ENCODE measurements at places on chromosomes 3 and 15.

GRCh38 chr3:141876891-141877621 lies 613 bp downstream of the ATP1B3 start:
- no peak for DNase-seq

DNA sequence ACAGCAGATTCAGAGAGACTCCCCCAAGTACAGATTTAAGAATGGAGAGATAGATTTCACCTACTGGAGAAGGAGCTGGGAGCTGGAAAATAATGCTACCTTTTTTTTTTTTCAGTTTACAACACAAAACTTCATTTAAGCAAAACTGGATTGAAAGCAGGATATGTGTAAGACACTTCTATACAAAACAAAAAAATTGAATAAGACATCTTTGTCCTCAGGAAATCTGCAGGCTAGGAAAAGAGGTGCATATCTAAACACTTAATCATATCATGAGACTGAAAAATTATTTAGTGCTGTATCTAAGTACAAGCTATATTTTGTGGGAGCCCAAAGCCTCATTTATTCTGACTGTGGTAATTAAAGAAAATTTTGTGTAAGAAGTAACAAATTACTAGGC lies 516.1 kb downstream of the ZIC1 start:
- no peak for DNase-seq

GRCh38 chr3:105984837-105985236 lies 116.0 kb upstream of the CBLB start:
- DNase-seq: no peak

DNA sequence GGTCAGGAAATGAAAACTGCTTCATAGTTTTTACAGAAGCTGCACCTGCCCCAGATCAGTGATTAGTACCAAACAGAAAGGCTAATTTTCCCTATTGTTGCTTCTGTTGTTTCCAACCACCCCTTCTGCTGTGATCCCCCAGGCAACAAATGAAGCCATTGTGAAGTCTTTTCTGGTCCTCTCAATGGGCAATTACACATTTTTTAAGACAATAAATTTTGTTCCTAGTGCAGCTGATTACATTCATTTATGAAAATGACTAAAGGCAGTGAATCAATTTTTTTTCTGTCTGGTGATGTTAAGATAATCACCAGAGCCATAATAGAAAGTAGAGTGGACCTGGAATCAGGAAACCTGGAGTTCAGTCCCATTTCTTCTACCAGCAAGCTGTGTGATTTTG lies 32.7 kb downstream of the GLDN start:
- no peak for DNase-seq

DNA sequence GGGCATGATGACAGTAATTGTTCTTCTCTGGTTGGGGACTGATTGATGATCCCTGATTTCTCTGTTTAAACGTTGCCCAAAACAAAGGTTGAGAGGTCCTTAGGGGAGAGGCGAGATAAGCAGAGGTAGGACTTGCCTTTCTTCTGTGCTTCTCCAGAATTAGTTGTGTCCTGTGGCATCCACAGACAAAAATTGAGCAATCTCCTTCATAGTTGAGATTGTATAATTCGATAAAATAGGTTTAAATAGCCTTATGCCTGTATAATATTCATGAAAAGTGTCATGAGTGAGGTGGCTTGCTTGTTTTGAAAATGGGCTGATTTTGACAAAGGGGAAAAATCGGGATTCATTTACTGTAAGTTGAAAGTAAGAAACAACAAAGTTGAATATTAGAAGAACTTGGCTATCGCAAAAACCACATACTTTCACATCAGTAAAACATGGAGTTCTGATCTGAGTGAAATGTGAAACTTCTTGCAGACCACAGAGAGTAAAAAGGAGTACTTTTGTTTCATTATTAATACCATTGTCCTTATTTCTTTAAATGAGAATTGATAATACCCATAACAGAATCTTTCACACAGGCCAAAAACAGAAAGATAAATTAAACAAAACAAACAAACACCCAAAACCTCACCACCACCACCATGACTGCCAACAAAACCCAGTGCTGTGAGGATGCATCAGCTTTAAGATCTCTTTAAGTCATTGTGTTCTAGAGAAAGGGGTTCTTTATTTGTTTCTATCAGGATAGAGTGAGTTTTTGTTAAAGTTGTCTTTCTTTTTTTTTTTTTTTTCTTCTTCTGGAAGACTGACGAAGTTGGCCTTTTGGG lies 155.7 kb downstream of the LPP start:
- no peak for DNase-seq

- no peak for DNase-seq
These were observed 12.6 kb upstream of the SPPL2A start for GRCh38 chr15:50778086-50778485.

GRCh38 chr15:41018534-41018933 lies 65.3 kb downstream of the CHAC1 start:
- no peak for DNase-seq

DNA sequence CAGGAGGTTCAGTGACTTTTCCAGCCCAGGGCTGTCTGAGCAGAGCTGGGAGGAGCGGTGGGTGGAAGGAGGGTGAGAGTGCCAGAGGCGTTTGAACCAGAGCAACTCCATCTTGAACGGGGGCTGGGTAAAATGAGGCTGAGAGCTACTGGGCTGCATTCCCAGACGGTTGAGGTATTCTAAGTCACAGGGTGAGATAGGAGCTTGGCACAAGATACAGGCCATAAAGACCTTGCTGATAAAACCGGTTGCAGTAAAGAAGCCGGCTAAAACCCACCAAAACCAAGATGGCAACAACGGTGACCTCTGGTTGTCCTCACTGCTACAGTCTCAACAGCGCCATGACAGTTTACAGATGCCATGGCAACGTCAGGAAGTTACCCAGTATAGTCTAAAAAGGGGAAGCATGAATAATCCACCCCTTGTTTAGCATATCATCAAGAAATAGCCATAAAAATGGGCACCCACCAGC lies 60.2 kb downstream of the ABTB1 start:
- no peak for DNase-seq

GRCh38 chr15:85044894-85045293 lies 63.2 kb downstream of the PDE8A start:
- DNase-seq: no peak

GRCh38 chr15:74384881-74385643 lies 17.6 kb upstream of the CYP11A1 start:
- no peak for DNase-seq

DNA sequence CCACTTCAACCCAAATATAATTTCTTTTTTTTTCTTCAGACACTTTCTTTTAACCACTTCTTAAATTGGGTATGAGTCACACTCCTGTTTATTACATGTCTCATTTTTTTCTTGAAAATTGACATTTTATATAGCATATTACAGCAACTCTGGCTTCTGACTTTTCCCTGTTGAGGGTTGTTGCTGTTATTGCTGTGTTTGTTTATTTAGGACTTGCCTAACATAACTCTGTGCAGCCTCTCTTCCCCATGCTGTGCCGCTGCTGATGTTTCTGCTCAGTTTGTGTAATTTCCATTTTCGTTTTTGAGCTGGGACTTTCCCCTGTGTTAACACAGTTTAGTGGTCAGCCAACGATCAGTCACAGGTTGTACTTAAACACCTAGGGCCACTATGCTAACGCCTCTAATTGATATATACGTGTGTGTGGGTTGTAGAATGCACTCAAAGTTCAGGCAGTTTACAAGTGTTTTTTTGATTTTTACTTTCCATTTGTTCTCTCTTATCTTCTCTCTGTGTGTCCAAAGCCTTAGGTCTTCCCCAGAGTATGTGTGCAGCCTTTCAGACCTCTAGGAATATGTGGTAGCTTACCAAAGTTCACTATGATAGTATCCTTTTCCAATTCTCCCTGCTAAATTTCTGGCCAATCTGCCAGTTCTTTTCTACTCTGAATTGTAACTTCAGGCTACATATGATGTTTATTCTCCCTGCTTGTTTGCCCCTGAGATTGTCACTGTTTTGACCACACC lies 337.2 kb downstream of the ZBTB20 start:
- no peak for DNase-seq

- no peak for DNase-seq
These were observed 168.3 kb upstream of the TGFBR2 start for GRCh38 chr3:30438126-30438525.

- peak; percentile 46 for DNase-seq
These were observed 95.1 kb upstream of the ZBED2 start for GRCh38 chr3:111690242-111690641.

GRCh38 chr3:12286927-12287726 lies 1.7 kb upstream of the PPARG start:
- no peak for DNase-seq

DNA sequence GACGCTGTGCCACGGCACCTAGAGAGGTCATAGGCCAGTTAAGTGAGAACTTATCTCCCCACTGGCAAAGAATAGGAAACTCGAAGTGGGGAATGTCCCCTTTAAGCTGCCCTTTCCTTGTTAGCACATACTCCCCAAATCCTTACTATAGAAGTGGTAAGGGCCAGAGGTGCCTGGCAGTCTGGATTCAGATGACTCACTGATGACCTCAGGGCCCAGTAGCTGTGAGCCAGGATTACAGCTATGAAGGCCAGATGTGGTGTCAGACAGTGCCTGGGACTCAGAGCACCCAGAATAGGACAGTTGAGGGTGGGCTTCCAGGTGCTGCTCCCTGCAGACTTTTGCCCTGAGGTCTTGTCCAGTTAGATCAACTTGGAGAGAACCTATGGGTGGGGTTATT lies 37.7 kb downstream of the PDIA5 start:
- peak; percentile 29 for DNase-seq

DNA sequence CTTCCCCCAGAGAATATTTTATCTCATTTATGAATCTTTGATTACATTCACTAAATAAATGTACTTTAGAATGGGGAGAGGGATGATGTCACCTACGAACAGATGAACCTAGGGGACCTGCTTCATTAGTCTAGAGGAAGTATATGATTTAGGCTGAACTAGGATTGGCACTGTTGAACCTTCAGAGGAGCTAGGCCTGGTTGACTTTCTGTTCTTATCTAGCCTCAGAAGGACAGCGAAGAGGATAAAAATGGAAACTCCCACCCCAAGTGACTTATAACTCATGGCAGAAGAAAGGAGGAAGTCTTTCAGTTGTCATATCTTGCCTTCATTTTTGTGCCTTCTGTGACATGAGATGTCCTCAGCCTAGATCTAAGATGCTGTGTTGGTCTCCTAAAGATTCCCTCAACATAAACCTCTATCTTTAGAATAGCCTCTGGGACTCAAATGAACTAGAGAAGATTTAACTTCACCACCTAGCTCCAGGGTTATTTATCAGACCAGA lies 42.6 kb downstream of the POLG start:
- DNase-seq: no peak

DNA sequence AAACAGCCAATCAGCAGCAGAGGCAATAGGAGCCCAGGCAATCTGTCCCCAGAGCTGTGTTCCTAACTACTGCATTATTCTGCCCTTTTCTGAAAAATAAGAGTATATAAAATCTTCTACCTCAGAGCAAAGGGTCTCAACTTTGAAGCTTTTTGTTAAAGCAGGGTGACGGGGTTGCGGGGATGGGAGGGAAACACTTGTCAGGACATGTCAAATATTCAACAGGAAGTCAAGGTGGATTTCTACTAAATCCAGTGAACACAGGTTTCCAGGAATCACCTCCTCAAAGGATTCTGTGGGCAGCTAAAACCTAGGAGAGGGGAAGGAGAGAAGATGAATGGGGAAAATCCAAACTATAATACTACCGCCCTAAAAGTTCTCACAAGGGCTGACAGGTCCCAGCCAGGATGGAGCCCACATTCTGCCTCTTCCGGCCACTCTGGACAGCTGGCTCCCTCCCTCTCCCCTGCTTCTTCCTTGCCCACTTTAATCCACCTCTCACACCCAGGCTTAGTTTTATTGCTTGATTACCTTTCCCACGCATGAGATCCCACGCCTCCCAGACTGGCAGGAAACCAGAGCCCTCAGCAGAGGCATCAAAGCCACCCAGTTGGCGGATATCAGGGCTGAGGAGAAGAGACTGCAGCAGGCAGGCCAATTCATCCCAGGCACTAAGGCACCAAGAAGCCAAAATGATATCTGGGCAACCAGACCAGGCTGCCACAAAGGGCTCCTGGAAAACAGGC lies 77.2 kb downstream of the OSBPL10 start:
- DNase-seq: no peak

DNA sequence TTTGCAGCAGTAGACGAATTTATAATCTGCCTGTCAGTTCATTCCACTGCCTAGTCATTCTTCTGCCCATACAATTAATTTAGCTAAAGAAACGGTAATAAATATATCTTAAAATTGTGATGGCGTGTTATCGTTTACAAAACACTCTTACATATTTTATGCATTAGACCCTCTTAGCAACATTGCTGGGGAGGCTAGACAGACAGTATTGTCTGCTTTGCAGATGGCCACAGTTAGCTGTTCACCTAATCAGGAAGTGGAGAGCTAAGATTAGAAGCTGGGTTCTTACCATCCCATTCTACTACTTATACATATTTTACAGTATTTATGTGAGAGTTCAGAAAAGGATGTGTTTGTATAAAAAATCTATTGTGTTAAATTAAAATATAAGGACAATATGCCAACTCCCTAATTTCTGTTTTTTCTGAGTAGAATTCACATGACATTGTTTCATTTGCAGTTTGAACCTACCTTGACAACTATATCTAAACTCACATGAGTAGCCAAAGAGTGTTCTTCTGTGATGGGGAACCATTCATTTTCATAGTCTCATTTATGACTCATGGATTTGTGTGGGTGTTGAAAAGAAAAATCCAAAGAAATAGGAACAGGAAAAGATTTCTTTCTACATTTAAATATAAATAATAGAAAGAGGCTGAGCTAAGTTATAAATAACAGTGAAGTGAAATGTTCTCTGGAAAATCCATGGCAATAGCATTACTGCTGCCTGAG lies 41.7 kb upstream of the C3orf80 start:
- no peak for DNase-seq

DNA sequence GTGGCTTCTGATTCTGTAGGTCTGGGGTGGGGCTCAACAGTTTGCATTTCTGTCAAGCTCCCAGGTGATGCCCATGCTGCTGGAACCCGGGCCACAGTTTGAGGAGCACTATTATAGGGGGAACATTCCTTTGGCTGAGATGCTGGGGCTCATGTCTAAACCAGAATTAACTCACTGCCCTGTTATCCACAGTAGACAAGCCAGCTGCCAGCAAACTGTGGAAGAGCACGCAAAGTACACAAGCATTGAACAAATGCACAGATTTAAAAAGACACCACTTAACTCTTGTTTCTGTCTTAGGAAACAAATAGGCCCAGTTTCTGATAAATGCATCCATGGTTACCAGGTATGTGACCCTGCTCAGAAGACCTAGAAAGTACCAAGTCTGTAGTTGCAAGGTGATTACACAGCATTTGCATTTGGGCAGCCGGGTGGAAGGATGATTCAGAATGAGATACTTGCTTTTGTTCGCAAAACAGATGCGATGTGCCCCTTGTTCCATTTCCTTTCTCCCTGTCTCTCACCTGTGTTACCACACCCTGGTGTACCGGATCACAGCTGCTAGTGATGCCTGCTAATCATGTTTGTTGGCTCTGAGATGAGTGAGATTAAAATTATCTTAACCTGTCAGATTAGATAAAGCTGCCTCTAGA lies 12.4 kb downstream of the GYG1 start:
- DNase-seq: no peak
